ENCODE measurements at places on chromosomes 5 and 9.

DNA sequence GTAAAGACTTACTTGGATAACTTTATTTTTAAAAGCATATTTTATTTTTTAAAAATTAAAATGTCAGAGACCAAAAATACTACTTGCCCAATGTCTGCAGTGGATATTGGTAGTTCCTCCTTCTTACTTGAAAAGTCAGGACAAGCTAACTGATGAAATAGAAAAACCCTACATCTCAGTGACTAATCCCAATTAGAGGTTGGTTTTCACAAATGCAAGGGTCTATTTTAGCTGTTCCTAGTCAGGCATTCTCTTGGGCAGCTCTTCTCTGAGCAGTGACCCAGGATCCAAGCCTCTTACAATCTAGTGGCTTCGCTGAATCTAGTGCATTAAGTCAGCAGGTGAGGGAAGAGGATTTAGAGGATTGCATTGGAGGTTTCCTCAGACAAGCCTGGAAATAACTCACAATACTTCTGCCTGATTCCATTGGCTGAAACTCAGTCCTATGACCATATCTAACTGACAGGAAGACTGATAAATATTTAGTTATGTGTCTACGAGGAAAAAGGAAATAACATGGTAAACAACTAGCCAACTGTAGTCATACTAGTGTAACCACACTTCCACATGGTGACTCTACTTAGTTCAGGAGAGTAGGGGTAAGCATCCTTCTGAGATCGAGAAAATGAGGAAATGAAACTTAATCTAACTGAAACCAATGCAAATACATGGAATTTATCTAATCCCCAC is 34.2 kb upstream of the MIER3 start:
- DNase-seq, result peak; percentile 72

- no peak for DNase-seq
Observed at GRCh38 chr9:126624912-126625311, 11.2 kb downstream of the LMX1B start.

GRCh38 chr9:21555911-21556310 is 73.8 kb upstream of the IFNE start:
- DNase-seq, result no peak

DNA sequence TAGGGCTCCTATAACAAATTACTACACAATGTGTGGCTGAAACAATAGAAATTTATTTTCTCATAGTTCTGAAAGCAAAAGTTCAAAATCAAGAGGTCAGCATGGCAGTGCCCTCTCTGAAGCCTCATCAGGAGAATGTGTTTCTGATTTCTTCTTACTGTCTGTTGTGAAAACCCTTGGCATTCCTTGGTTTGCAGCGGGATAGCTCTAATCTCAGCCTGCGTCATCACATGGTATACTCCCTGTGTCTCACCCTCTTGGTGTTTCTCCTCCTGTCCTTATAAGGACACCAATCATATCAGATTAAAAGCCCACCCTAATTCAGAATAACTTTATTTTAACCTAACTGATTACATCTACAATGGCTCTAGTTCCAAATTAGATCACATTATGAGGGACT is 87.5 kb upstream of the CDH9 start:
- no peak for DNase-seq

DNA sequence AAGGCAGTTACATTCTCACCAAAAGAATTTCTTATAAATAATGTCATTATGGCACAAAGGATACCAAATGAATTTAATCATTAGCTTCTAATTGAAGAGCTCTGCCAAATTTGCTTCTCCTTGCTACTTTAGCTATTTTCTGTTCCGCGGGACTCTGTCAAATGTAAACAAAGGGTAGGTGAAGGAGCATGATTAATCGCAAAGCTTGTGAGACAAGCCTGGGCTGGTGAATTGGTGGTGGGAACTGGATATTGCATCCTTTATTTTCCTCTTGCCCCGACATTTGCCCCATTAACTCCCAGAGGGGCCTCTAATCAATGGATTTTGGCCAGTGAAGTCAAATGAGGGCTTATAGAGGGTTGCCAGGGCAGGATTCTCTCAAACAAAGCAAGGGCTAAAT is 234.2 kb upstream of the RFX3 start:
- no peak for DNase-seq

GRCh38 chr5:157926977-157927376 is 68.0 kb upstream of the CLINT1 start:
- DNase-seq, result no peak

DNA sequence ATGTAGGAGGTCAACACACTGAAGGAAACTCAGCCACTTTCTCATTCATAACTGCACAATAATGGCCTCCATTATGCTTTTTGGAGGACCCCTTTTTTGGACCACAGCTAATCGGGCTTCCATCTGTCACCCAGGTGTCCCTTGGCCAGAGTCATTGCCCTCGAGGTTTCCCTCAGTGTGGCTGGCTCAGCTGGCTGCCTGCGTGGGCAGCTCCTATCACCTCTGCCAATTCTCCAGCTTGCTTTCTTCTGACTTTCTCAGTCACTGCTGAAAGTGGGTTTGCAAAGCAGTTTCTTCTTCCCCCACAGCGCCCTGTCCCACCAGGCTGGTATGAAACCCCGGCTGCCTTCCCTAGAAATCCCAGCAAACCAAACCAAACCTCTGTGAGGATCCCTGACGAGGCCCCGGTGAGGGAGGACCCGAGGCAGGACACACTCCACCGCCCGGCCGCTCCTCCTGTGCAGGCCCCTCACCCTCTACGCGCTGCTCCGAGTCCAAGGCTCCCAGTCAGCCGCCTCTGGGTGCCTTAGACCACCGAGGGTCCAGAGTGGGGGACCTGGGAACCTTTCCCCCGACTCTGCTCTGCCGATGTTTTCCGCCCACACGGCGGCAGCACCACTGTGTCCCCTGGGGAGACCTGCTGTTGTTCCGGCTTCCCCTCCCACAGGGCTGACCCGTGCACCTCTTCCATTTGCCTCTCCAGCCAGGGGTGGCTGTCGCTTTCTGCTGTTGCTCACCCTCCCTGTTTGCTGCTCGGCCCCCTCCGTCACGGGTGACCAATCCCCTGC is 109.5 kb downstream of the TENT4A start:
- DNase-seq, result no peak

- DNase-seq, result no peak
Observed at GRCh38 chr9:36826581-36826980, 207.5 kb downstream of the PAX5 start.

- no peak for DNase-seq
Observed at GRCh38 chr5:61182449-61182848, 20.2 kb upstream of the SMIM15 start.

GRCh38 chr5:111996574-111996973 is 239.6 kb upstream of the NREP start:
- no peak for DNase-seq

GRCh38 chr5:32726086-32726557 is 15.0 kb downstream of the NPR3 start:
- DNase-seq, result no peak

DNA sequence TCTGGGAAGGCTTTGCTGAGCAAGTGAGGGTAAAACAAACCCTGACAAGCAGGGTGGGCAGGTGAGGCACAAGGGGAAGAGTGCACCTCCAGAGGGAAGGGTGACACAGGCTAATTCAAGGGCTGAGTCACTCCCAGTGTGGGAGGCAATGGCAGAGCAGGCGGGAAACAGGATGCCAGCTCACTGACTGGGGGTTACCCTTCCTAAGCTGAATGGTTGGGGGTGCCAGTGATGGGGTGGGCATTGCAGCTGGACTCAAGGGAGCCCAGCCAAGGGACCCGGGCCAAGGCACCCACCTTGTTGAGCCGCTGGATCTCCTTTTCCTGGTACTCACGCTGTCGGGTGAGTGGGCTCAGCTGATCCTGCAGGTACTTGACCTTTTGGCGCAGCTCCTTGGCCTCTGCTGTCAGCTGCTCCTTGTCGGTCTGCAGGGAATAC is 18.4 kb downstream of the GPX3 start:
- DNase-seq, result no peak

DNA sequence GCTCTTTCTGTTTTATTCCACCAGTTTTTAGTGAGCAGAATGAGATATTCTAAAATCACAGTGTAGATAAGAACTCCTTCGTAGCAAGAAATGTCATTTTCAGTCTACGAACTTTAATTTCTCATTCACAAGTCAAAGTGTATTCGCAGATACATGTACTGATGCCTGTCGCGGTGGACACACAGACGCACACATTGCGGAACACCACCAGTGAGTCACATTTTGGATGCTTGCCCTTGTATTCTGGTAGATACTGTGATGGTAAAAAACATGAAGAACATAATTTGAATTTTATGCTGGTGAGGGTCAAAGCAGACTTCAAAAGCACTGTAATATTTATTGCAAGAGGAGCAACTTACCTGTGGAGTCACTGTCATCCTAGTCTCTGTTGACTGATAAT is 4.7 kb upstream of the C9orf57 start:
- no peak for DNase-seq

DNA sequence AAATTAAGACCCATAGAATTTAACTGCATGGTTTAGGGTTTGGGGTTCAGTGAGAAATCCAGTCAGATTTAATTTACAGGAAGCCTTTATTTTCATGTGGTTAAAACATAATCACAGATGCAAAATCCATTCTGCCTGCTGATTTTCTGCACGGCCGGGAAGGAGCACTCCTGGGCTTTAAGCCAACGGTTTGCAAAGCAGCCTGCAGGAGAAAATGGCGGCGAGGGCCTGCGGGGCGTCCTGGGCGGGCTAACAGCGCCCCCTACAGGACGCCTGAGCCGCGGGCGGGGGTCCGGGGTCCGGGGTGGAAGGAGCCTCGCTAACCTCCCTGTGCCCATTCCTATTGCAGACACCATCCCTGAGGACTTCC is 47.6 kb downstream of the THBS4 start:
- DNase-seq, result peak; percentile 66

DNA sequence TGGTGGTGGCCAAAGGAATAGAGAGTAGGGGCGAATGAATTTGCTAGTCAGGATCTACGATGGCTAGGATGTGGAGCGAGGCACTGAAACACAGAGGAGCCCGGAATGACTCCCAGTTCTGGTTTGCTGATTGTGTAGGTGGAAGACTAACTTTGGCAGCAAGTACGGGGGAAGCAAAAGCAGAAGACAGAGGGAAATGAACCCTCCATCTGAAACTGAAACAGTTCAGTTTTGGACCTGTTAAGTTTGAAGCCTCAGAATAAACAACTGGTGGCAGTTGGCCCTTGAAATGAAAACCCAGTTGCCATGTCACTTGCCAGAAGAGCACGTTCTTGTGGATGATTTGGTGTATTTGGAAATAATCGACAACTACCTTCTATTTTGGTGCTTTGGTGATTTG is 15.4 kb upstream of the SMIM15 start:
- DNase-seq, result no peak

DNA sequence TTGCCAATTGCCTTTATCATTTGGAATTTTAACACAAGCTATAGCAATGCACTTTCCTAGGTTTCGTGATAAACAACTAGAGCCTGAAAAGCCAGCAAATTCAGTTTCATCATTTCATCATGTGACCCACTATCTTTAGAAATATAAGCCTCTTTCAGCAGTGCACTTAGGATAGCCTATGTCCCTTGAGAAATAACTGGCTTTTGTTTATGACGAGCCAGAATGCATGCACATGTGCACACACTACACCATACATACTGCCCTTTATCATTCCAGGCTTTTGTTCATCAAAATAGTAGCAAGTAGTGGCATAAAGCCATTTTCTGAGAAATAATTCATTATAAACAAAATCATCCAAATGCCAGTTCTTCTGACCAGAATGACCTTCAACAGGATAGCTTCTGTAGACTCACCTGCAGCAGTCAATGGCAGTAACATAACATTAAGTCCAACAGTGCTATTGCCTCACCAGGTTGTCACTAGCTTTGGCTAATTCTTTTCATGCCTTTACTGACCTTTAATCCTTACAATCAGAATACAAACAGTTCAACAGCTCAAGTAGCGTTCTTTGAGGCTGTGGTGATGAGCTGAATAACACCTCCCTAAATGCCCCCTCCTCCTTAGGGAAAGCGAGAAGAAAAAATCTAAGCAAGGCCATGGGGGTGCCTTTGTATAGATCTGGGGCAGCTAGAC is 132.3 kb upstream of the SMARCA2 start:
- no peak for DNase-seq

- peak; percentile 61 for DNase-seq
Observed at GRCh38 chr9:35945341-35946018, 12.5 kb downstream of the OR2S2 start.

DNA sequence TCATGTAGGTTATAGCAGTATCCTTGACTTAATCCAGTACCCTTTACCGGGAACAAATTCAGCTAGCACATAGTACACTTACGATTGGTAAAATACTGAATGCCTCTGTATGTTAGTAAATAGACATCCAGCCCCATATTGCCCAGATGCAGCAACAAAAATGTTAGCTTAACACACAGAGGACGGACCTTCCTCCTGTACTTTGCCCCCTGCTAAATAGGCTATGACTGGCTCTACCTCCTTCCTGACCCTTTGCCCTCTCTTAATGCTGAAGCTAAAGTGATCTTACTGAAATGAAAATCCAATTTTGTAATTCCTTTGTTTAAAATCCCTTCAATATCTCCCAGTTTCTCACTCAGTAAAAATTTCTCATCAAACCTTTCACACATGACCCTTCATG is 183.1 kb downstream of the PARP8 start:
- DNase-seq, result no peak

GRCh38 chr5:56269216-56269927 is 36.2 kb upstream of the ANKRD55 start:
- DNase-seq, result peak; percentile 76

GRCh38 chr9:16357828-16358227 is 512.6 kb downstream of the BNC2 start:
- DNase-seq, result no peak

DNA sequence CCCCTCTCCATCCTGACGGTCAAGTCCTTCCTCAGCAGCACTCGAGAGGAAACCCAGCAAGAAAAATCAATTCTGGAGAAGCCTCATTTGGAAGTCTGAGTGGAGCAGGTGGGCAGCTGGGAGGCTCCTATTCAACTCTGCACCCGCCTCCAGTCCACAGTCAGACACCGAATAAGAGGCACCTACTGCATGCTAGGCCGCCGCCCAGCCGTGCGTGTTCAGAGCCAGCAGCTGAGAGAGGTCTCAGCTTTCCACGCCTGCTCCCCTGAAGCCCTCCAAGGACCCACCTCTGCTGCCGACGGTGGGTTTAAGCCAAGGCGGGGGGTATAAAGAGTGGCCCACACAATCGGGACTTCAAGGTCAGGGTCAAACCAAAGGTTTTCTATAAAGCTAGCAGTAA is 41.9 kb downstream of the VAV2 start:
- DNase-seq, result no peak

DNA sequence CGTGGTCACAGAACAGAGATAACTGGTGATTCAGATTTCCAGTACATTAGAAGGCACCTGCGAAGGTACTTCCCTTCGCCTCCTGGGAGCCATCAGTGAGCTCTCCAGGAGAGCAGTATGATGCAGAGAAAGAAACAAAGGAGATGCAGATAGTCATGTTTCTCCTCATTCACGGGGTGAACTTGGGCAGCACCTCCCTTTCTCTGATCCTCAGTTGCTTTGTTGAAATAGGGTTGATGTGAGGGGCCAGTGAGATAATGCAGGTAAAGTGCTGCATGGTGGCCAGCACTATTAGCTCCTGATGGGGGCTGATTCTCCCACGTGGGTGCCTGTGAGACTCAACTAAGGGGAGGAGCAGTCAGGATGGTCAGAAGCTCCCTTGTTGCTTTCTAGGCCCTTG is 46.6 kb upstream of the ZNF169 start:
- DNase-seq, result no peak

- no peak for DNase-seq
Observed at GRCh38 chr5:60958088-60958487, 13.1 kb downstream of the NDUFAF2 start.

- peak; percentile 59 for DNase-seq
Observed at GRCh38 chr9:114507726-114508125, 2.5 kb upstream of the WHRN start.

Measured in NB4 (cell line).